GM23248 (cell line): ENCODE measurements at places on chromosomes 4 and X. TPM values are rescaled to one million over a fixed set of nuclear protein-coding genes. Genes with fewer than 3 reads are reported as not detected.

The PIGA gene
- 4.6 and 4.7 TPM in 2 replicates for polyA plus RNA-seq

The PCYT1B gene
- not detected in 2 replicates for polyA plus RNA-seq

The PNMA6F gene
- not detected in 2 replicates for polyA plus RNA-seq

The SLC49A3 gene
- polyA plus RNA-seq: 5.2 and 5.3 TPM in 2 replicates

The GABRQ gene
- not detected in 2 replicates for polyA plus RNA-seq

DNA sequence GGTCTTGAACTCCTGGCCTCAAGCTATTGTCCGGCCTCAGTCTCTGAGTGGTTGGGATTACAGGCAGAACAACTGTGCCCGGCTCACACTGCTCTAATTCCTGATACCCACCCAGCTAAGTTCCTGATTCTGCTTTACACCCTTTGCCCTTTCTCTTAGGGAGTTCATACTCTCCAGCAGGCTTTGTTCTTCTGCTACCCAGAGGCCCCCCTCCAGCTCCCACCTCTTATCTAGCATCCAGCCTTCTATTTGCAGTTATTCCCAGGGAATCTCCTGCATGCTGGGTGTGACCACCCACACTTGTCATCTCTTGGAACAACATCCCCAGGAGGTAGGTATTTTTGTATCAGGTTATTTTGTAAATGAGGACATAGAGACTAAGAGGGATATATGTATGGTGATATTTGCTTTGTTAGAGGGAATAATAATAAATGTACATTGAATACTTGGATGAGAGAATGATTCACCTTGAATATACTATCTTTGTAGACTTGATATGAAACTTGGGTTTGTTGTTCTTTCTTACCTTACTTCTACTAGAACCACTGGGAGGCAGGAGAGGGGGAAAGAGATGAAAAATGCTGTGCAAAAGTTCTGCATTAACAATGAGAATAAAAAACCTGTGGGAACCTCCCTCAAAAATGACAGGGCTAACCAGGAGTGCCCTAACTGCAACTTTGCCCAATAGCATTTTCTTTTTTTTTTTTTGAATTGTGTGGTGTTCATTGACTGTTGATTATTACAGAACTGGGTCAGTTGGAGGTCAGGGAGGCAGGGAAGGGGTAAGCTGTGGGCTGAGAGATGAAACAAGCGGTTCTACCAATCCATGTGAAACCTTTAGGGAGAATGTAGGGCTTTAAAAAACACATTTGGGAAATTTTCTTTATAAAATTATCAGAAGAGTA is 157.4 kb downstream of the SPRY1 start:
- no peak for DNase-seq

GRCh38 chr4:8393593-8394038 is 46.9 kb downstream of the ACOX3 start:
- DNase-seq: peak; percentile 98

DNA sequence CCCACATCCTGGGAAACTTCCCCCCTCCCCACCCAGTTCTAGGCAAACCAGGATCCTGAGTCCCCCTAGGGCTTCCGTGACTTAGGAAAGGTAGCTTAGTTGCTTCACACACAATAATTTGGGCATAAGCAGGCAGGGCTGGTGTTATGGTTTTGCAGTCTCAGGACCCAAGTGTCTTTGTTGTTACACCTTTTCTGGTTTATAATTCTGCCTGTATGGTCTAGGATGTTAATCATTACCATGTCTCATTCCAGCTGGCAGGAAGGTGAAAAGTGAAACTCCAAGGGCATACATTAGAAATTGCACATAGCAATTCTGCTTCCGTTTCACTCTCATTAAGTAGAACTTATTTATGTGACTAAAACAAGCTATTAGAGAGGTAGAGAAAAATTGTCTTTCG is 16.8 kb downstream of the UGT8 start:
- DNase-seq: no peak

GRCh38 chrX:117982694-117983392 is 133.8 kb downstream of the KLHL13 start:
- no peak for DNase-seq

- no peak for DNase-seq
These were observed 184.2 kb downstream of the CDS1 start for GRCh38 chr4:84767168-84767567.

DNA sequence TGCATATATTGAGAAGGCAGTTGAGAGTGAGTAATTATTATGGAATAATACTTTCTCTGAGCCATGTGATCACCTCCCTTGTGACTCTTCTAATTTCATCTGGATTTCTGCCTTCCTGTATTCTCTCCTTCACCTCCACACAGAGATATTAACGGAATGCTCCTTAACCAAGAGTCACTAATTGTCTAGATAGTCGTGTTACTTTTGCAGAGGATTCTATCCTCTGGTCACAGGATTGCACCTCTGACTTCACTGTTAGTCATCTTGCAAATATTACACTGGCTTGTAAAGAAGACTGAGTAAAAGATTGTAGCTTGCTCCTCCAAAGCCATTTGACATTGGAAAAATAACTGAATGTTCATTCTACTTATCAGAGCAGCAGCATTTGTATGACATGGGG is 160.9 kb downstream of the SH2D1A start:
- DNase-seq: peak; percentile 25

DNA sequence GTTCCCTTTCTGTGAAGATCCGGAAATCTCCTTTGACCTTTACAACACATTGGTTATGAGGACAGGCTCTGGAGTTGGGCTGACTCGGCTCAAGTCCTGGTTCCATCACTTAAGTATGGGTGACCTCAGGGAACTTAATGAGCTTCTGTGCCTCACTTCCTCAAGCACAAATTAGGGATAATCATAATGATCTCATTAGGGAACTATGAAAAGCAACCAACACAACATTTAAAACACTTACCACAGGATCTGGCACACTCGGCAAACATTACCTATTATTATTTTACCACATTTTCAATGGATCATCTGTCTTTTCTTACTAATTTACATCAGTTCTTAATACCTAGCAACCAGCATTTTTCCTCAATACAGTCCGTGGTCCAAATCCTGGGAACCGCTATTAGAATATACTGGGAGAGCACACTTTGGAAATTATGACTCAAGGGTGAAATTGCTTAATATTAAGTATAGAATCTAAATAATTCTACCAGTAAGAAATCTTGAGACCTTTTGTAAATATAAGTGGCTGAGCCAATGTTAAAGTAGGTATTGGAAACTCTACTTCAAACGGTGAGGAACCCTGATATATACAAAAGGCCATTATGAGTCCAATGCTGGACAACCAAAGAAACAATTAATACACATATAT is 19.6 kb downstream of the ADGRA3 start:
- DNase-seq: peak; percentile 32

- DNase-seq: no peak
These were observed 122.7 kb upstream of the C1GALT1C1 start for GRCh38 chrX:120752431-120753082.

GRCh38 chr4:140372751-140373327 is 607 bp upstream of the SCOC start:
- peak; percentile 55 for DNase-seq

- no peak for DNase-seq
These were observed 331.7 kb upstream of the GIMD1 start for GRCh38 chr4:106700321-106700720.

GRCh38 chr4:3747581-3747904 is 18.6 kb upstream of the ADRA2C start:
- DNase-seq: peak; percentile 28

DNA sequence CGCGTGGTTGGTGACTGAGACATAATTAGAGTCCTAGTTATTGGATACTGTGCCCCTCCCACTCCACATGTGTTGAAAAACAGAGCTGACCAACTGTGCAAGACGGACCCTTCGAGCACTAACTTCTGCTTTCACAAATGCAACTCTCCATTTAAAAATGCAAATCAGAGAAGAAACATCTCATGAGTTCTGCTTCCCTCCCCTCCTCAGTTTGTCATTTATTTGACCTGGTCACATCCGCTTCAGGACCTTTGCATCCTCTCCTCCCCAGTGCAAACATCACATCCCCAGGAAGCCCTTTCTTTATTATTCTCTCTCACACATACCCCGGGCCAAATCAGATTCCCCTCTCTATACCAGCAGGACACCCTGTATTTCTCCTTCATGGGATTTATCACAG is 38.1 kb upstream of the NOCT start:
- no peak for DNase-seq

- DNase-seq: no peak
These were observed 642.6 kb upstream of the LCORL start for GRCh38 chr4:18664171-18664570.

GRCh38 chr4:52982255-52982945 is 120.3 kb downstream of the RASL11B start:
- peak; percentile 70 for DNase-seq

DNA sequence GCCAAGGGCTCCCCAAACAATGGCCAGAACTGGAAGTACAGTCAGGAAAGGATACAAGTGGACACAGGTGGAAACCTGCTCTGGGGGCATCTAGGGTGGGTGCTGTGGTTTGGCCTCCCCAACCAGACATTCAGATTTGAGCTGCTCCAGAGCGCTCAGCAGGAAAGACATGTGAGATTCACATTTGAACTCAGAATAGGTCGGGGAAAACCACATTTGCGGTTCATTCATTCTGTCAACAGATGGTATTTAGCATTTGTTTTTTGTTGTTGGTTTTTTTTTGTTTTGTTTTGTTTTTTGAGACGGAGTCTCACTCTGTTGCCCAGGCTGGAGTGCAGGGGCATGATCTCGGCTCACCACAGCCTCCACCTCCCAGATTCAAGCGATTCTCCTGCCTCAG is 44.0 kb downstream of the STEEP1 start:
- DNase-seq: no peak

- DNase-seq: peak; percentile 72
These were observed 376.4 kb upstream of the NOCT start for GRCh38 chr4:138639018-138639741.

- peak; percentile 56 for DNase-seq
These were observed 56.8 kb downstream of the RXFP1 start for GRCh38 chr4:158578476-158578875.

GRCh38 chrX:45758319-45758718 is 557.6 kb upstream of the DIPK2B start:
- DNase-seq: peak; percentile 84

DNA sequence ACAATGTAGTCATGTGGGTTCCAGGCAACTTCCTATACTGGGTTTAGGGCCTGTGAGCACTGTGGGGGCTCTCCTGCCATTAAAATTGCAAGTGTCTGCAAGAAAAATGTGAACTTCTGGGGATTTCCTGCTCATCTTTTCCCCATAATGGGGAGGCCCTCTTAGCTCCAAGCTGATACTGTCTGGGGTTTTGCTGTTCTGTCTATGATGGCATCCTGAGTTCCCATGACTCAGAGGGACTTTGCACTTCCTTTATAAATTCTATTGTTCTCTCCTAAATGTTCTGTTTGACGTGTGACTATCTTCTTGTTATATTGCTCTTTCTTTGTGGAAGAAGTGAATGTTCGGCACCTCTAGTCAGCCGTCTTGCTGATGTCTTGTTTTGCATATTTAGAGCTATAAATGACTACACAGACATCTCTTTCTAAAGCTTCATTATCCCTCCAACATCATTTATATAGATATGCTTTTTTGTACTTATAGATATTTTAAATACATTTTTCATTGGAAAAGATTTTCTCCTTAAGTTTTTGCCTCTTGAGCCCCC is 465.8 kb downstream of the NAF1 start:
- no peak for DNase-seq

- DNase-seq: no peak
These were observed 273.0 kb downstream of the PPP3CA start for GRCh38 chr4:101074326-101074725.

- no peak for DNase-seq
These were observed 189.1 kb upstream of the ATP6AP2 start for GRCh38 chrX:40391662-40392061.

- peak; percentile 66 for DNase-seq
These were observed 5.6 kb upstream of the KLHL2 start for GRCh38 chr4:165201806-165202205.
